ENCODE measurements at places on chromosomes 3 and 15.

DNA sequence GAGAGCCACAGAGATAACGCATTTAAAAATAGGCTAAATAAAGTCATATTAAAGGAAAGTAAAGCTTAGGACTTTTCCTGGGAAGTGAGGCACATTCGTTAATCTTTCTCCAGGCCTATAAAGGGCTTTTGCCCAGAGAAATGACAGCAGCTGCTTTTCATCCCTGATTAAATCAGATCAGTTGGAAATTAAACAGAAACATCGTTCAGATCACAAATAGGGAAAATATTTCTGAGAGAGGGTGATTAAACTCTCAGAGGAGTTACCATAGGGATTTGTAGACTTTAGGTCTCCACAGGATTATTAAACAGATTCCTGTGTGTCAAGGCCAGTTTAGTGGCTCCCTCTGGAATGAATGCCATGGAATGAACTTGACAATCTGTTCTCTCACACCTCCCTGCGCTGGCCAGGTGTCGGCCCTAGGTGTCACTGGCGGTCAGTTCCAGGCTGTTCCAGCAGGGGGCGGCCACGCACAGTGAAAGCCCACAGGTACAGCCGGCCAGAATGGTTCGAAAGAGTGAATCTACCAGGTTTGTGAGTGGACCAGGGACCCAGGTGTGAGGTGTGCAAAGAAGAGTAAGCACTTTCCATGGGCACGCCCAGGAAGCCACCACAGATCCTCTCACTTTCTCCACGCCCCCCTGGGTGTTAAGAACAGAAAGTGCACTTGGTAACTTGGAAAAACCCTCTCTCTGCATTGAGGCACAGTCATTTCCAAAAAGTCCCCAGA lies 253.0 kb upstream of the RASGRP1 start:
- peak; percentile 96 for DNase-seq

GRCh38 chr15:85307687-85308045 lies 72.7 kb upstream of the AKAP13 start:
- no peak for DNase-seq

GRCh38 chr3:12934431-12934830 lies 93.1 kb upstream of the RPL32 start:
- DNase-seq = no peak

DNA sequence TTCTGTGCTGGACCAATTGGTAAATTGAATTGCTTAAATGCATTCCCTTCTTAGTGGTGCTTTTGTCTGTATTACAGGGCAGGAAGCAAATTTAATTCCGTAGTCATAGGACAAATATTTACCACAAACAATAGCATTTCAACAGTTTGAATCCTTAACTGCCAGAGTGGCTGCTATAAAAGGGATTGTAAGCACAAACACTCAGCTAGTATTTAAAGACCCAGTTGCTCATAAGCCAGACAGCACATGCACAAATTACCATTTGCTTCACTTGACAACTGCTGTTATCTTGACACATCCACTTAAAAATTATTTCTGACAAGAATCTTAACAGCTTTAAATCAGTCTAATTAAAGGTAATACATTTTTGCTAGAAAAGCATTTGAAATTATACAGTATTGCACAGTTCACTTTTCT lies 490.2 kb upstream of the ADAMTS9 start:
- no peak for DNase-seq

DNA sequence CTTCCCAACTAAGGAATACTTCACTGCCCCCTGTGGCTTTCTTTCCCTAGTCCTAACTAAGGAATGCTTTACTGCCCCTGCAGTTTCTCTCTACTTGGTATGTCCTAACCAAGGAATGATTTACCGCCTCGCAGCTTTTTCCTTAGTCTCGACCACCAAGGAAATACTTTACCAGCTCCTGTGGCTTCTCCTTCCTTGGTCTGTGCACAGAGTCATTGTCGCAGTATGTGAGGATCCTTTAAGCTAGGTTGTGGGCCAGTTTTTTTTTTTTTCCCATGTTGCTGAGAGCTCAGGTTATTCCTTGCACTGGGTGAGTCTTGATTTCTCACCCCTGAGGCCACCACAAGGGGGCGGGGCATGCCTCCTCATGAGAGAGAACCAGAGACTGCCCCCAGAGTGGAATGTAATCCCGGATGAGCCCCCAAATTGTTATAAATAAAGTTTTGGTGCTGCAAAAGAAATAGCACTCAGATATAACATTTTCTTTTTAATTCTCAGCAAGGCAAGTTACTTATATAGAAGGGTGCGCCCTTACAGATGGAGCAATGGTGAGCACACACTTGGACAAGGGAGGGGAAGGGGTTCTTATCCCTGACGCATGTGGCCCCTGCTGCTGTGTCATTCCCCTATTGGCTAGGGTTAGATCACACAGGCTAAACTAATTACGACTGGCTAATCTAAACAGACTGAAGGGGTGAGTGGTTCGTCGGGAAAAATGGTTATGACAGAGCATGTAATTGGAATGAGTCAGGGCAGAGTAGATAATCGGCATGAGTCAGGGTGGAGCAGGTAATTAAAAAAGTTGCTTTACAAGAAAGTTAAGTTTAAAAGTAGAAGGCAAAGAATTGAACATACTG lies 27.0 kb downstream of the NDUFB4 start:
- no peak for DNase-seq

- no peak for DNase-seq
Observed at GRCh38 chr3:43086460-43087165, 19.3 kb downstream of the POMGNT2 start.

- DNase-seq = no peak
Observed at GRCh38 chr15:29747837-29748417, 74.3 kb downstream of the TJP1 start.

- no peak for DNase-seq
Observed at GRCh38 chr15:69954666-69955065, 143.1 kb downstream of the TLE3 start.

DNA sequence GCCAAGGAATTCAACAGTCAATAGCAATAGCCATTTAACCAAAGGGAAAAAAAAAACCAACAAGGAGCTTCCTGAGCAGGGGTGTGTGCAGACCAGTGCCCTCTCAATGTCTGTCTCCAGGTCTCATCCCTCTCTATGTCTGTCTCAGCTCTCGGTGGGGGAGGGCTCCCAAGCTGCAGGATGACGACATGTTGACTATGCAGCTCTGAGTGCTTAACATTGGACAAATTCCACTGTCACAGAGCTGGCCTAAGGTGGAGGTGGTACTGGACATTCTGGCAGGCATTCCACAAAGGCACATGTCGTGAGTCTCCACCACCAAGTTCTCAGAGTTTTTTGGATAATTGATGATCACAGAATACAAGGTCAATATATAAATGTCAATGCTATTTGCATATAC lies 2.0 kb upstream of the CAPN7 start:
- DNase-seq = no peak

GRCh38 chr3:186772281-186772694 lies 11.1 kb upstream of the EIF4A2 start:
- no peak for DNase-seq

DNA sequence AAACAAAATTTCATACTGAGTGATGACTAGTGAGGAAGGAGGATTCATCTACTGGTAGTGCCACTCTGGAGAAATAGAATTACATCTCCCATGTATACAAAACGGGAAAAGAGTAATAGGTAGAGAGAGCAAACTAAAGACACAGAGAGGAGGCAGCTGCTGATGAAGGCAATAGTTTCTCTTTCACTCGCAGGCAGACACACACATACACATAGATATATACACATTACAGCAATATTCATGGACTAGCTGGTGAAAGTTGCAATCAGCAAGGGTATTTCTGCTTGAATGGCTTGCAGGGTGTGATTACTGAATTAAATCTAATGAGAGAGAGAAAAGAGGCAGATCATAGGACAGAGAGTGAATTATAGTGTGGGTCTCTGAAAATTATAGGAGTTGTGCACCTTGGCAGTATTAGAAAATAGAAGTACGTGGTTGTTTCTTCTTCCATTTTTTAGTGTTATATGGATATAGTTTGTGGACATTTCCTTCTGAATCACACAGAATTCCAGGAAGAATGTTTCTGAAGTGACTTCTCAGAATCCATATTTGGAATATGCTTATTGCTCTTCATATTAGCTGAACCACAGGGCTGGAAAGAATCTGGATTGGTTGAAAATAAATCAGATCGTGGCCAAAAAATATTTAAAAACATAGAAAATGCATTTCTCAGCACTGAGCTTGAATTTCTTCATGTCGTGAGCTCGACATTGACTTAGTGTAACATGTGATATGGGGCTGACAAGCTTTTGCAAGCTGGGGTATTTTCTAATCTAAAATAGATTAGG lies 991.2 kb downstream of the TUSC7 start:
- no peak for DNase-seq

- no peak for DNase-seq
Observed at GRCh38 chr3:42070089-42070488, 21.1 kb upstream of the TRAK1 start.

GRCh38 chr3:49397470-49397869 lies 14.3 kb downstream of the RHOA start:
- no peak for DNase-seq

GRCh38 chr3:193722566-193722965 lies 129.6 kb downstream of the OPA1 start:
- DNase-seq = no peak
